ENCODE measurements at places on chromosomes 1 and 21.
A peak's percentile ranks its signal among the peaks of the same experiment; 100 is the strongest.

GRCh38 chr1:33874636-33875035, 10.8 kb downstream of the HMGB4 start:
- DNase-seq = no peak

GRCh38 chr1:18646091-18646785, 15.6 kb downstream of the PAX7 start:
- DNase-seq = no peak

GRCh38 chr1:23217421-23218115, at the start of gene HTR1D:
Gene HTR1D (minus strand): TSS chr1:23217502. CDS start chr1:23194219, 23,283 bp downstream.
- no peak for DNase-seq

DNA sequence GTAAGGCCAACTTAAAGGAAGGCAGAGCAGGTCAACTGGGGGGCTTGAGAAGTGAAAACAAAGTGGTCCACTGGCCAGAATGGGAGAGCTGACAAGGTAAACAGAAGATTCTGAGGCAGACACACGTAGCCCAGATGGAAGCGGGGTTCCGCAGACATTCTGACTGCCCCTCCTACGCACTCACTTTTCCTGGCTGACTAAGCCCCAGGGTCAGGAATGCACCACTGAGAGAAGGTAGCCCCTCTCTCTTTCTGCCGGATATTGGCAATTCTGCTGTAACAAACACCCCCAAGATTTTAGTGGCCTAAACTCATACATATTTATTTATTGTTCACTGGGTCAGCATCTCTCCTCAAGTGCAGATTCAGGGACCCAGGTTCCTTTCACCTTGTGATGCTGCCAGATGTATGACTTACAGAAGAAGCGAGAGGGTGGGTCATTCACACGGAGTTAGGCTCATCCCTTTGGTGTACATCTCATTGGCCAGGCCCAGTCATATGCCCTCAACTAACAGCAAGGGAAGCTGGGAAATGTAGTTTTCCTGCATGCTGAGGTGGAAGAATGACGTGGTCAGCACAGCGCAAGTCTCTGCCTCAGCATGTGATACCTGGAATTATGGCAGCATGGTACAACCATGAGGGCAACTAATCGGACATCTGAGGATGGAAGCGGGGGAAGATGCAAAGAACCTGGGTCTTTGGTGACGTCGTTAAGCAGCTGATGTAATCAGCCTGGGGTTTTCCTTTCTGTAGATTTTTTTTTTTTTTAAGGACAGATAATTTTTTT, 43.4 kb upstream of the MRPS6 start:
- no peak for DNase-seq

GRCh38 chr1:12019858-12020509, 686 bp downstream of the MIIP start:
- DNase-seq = no peak

DNA sequence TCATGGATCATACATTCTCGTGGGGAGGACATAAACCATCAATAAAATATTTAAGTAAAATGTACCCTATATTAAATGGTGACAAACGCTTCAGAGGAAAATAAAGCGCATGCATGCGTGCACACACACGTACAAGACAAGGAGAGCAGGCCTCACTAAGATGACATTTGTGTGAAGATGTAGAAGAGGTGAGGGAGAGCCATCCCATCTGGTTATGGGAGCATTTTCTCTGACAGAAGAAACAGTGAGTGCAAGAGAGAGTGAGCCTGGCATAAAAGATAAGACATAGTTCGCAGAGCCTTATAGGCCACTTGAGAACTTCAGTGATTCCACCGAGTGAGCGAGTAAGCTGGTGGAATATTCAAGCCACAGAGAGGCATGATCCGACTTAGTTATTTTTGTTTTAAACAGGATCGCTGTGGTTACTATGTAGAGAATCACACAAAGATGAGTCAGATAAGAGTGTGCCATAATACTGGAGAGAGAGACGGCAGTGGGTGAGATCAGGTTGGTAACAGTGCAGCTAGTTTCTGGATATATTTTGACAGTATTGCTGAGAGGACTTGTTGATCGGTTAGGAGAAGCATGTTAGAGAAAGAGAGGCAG, 624.2 kb downstream of the PLPP3 start:
- DNase-seq = no peak

GRCh38 chr1:94259635-94260289, 22.4 kb upstream of the ARHGAP29 start:
- no peak for DNase-seq

- DNase-seq = no peak
These were observed 28.8 kb upstream of the TSPAN2 start for GRCh38 chr1:115118086-115118485.

GRCh38 chr1:21782349-21782867, 541 bp downstream of the USP48 start:
- DNase-seq = peak; percentile 10

- no peak for DNase-seq
These were observed 12.0 kb downstream of the TARBP1 start for GRCh38 chr1:234466945-234467344.

- no peak for DNase-seq
These were observed 56.6 kb downstream of the TMEM53 start for GRCh38 chr1:44617703-44618029.

Measured in CD4-positive, alpha-beta T cell (primary cell).